ENCODE measurements at places on chromosomes 3 and 15.

GRCh38 chr3:151430821-151431484 is 29.9 kb downstream of the IGSF10 start:
- no peak for DNase-seq

DNA sequence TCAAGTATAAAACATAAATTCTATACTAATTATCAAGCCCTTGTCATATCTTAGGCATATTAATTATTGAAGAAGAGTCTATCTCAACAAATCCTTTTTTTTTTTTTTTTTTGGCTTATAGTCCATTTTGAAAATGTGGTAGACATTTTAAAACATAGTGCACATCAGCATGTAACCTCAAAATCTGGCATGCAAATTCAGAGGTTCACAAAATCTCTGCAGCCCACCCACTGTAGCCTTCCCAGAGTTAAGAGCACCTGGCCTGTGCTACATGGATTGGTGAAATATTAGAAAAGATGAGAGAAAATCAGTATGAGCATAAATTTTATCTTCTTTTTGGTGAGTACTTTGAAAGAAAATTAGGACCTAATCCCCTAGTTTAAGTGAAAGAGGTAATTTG is 84.8 kb downstream of the MBNL1 start:
- DNase-seq, result no peak

DNA sequence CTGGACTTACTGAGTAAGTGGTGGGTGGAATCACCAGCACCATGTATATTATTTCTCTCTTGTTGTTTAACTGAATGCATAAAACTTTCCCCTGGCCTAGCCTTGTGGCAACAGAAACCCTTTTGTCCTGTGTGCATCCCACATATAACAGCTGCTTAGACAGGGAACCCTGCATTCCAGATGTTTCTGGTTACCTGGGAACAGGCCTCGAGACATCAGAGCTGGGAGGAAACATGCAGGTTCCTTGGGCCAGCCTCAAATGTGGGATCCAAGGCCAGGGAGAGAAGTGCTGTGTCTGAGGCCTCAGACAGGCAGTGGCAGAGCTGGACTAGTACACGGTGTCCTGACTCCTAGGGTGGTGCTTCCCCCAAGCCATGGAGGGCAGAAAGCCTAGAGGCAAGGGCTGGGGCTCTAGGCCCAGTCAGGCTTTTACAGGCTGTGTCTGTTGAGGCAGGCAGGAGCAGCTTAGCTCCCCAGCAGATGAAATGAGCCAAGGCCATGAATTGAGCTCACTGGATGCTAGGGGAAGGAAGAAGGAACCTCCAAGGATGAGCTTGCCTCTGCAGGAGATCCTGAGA is 57.7 kb downstream of the ITGA11 start:
- no peak for DNase-seq

- peak; percentile 5 for DNase-seq
These were observed 70.8 kb downstream of the TMCC1 start for GRCh38 chr3:129822679-129823078.

DNA sequence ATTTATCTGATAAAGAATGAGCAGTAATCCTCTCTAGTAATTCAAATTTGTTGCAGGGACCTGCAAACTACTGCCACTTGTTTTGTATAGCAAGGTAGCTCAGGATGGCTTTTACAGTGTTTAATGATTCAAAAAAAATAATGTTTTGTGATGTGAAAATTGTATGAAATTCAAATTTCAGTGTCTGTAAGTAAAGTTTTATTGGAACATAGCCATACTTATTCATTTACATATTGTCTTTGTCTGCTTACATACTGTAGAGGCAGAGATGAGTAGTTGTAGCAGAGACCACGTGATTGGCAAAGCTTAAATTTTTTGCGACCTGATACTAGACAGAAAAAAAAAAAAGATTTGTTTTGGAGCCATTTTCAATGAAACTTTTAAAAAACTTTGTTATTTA is 6.5 kb upstream of the UTS2B start:
- no peak for DNase-seq

DNA sequence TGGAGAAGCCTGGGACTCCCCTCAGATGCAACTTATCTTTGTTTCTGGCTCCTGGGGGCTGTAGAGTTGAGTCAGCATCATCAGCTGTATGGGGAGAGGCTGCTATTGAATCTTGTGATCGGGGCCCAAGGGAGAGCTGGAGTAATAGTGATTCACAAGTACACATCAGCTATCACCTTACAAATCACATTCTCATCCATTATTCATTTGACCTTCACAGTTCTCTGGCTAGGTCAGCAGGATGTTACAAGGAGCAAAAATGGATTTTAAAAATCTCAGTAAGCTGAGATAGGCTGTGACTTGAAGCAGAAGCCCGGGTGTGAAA is 175.0 kb downstream of the OPA1 start:
- no peak for DNase-seq

GRCh38 chr3:127671523-127672428 is 976 bp upstream of the ABTB1 start:
- peak; percentile 27 for DNase-seq

DNA sequence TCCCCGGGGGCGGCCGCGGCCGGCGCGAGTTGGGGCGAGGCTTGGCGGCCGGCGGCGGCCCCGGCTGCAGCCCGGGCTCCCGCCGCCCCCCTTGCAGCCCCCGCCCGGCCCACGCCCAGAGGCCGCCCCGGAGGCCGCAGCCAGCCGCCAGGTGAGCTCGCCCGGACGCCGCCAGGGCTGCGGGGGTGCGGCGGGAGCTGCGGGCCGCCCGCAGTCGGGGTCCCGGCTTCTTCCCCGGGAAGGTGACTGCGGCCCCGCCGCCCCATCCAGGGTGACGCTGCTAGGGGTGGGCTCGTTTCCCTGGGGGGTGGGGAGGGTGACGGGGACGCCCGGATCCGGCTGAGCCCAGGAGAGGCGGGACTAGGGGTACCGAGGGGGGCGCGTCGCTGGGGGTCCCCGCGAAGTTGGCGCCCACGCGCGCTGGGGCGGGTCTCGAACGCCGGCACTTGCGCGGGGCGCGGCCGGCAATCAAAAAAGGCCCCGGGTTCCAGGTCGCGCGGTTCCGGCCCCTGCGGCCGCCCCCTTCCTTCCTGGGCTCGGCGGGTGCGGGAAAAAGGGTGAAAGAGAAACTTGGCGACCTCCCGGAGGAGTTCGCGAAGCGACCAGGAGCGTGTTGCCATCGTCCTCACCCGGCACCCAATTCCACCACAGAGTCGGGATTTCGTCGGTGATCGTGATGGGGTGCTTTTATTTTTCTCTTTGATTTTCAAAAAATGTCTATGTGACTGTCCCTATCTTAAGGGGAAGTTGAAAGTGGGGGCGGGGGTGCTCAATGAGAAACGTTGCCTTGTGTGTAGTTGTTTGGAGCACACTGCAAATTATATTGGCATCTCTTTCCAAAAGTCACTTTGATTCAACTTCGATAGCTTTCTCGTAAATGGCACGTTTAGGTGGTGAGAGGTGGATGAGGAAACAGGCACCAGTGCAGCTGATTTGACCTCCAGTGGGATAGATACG is 619 bp downstream of the ATXN7 start:
- peak; percentile 57 for DNase-seq

DNA sequence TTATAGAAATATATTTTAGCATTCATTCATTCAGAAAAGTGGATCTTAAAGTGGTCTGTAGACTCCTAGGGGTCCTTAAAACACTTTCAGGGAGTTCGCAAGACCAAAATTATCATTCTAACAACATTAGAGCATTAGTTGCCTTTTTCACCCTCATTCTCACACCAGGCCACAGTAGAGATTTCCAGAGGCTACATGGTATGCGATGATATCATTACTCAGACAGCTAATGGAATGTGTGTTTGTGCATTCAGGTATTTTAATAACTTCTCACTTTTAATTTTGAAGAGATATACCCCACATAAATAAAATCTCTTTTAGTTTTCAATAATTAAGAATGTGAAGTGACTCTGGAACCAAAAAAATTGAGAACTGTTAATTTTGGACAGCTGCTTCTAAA is 206.9 kb downstream of the NSUN3 start:
- DNase-seq, result no peak

DNA sequence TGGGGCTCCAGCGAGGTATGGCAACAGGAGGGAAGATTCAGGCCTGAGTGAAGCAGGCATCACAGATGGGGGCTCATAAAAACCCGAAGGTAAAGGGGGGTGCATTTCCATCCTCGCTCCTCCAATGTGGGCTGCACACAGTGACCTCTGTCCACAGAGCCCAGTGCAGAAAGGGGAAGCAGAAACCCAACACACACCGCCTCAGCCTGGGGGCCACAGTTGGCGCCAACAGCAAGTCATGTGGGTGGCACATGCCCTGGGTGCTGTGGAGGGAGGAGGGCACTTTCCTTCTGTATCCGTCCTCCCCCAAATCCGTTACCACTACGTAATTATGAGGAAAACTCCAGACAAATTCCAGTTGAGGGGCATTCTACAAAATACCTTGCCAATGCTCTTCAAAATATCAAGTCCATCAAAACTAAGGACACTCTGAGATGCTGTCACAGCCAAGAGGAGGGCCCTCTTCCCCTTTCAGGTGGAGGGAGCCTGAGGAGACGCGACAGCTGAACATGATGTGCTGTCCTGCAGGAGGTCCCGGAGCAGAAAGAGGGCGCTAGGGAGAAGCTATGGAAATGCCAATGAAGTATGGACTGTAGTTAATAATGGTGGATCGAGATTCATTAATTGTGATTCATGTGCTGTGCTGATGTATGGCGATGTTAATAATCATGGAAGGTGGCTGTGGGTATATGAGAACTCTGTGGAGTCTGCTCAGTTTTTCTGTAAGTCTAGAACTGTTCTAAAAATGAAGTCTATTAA is 16.4 kb downstream of the APBA2 start:
- no peak for DNase-seq

- no peak for DNase-seq
These were observed 19.4 kb upstream of the PTX3 start for GRCh38 chr3:157417247-157417646.

- no peak for DNase-seq
These were observed 7.8 kb upstream of the CD200R1 start for GRCh38 chr3:112982710-112983109.

DNA sequence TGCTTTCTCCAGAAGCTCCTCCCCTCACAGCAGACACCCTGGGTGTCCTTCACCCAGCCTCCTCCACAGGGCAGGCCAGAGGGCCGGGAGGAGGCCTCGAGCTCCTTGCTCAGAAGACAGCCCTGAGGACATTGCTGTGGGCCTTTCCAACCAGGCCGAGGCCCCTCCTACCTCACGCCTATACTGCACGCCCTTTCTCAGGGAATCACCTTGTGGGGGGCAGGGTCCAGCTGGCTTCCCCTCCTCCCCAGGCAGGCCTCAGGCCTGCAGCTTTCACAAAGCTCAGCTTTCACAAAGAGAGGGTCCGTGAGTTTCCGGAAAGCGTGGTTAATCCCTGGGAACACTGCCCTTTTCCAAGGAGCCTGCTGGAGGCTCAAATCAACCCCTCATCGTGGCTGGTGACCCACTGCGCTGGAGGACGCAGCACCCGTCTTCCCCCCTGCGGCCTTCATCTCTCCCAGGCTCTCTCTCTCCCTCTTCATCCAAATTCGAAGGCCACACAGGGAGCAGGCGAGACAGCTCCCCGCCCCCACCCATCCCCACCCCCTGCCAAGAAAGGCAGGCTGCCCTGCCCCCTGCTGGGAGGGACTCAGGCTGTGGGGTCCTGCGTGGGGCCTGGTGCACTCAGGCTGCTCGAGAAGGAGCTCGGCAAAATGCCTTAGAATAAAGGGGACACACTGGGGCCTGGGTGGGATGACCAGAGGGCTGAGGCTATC is 79.4 kb downstream of the OCA2 start:
- no peak for DNase-seq

DNA sequence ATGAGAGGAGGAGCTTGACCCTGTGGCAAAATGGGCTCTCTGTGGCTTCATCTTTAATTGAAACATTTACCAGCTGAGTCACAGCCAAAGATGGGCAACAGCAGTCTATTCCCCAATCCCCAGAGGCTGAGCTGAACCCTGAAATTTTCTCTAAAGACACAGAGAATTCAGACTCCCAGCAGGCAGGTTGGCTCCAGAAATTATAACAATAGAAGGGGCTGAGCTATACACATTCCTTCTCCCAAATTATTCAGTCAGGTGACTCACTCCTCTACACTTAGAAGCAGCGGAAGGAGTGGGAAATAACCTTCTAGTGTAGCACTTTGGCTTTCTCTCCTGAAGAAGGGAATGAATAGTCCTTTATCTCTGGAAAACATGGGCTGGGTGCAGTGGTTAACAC is 264.3 kb upstream of the ARHGEF26 start:
- no peak for DNase-seq

GRCh38 chr3:181725830-181726229 is 14.1 kb downstream of the SOX2 start:
- DNase-seq, result no peak
